ENCODE measurements at places on chromosomes 4 and X.

GRCh38 chrX:128365492-128365891 is 313.3 kb upstream of the ACTRT1 start:
- no peak for DNase-seq

- no peak for DNase-seq
Measured at GRCh38 chrX:132940727-132941327, 17.6 kb downstream of the HS6ST2 start.

DNA sequence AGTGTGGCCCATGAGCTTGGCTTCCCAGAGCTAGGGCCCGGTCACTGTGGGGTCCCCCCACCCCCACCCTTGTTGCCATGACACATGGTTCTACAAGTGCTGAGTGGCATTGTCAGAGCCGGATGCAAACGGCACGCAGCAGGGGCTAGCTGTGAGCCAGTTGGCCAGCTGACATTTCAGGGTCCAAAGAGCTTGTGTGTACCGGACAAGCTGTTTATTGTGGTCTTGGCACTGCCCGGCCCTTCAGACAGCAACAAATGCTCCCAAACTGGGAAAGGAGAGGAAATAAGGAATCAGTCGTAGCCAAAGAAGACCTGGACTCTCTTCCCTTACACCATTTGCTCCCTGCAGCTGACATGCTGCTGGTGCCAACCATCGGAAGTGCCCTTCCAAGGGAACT is 36.8 kb downstream of the TSC22D3 start:
- DNase-seq = no peak

- no peak for DNase-seq
Measured at GRCh38 chr4:89420507-89420906, 112.9 kb upstream of the GPRIN3 start.

DNA sequence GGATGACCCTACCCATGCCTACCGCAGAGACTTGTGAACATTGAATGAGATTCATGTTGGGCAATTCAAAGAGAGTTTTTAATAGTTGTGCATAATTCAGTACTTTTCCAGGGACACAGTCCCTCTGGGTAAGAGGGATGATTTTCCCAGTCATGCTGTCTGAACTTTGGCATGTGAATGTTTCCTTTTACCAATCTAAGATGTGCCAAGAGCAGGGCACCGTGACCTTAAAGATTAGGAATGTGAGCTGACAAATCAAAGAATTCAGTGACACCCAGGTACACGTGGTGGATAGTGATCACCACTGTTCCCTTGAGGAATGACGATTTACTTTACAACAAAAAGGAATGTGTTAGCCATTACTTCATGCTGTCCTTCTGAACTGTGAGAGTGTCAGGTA is 515.6 kb downstream of the PPARGC1A start:
- DNase-seq = no peak

GRCh38 chrX:373641-374471 is 12.9 kb downstream of the PPP2R3B start:
- DNase-seq = peak; percentile 9

GRCh38 chr4:85603437-85604336 is 128.7 kb downstream of the ARHGAP24 start:
- DNase-seq = no peak

- DNase-seq = no peak
Measured at GRCh38 chr4:102616636-102617035, 115.5 kb downstream of the NFKB1 start.

- no peak for DNase-seq
Measured at GRCh38 chr4:170465429-170465828, 375.7 kb upstream of the AADAT start.

DNA sequence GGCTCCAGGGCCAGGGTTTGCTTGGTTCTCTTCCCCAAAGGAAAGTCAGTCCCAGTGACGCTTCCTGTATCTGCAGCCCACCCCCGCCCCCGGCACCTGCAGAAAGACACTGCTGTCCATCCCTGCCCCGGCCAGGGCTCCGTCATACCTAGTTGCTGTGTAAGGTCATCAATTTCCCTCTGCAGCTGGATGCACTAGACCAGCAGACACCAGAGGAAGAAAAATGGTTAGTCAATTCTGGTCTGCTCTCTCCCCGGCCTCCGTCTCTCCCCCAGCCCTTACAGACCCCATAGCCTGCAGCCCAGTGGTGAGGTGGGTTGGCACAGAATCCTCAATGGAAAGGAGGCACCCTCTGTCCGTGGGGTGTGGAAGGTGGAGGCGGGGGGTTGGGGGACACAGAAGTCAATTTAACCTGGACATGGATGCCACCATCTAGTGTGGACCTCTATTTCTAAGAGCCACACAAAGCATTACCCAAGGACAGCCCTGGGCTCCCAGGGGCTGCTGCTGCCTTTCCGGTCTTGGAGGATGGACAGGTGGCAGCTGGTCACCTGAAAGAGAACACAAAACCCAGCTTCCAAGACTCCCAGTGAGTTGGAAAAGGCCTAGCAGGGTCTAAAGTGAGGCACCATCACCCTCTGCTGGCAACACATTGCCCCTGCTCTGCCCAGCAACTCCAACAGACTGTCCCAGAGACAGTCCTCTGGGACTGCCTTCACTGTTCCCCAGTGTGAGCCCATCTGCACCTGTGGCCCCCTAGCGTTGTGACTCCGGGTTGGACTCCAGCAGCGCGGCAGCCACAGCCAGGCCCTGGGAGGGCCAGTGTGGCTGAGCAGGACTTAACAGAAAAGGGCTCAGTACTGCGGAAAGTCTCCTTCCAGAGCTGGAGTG is 40.2 kb upstream of the NHSL2 start:
- no peak for DNase-seq

GRCh38 chrX:18291006-18291545 is 63.4 kb downstream of the SCML2 start:
- no peak for DNase-seq

GRCh38 chrX:78710171-78710570 is 37.3 kb upstream of the LPAR4 start:
- DNase-seq = no peak

DNA sequence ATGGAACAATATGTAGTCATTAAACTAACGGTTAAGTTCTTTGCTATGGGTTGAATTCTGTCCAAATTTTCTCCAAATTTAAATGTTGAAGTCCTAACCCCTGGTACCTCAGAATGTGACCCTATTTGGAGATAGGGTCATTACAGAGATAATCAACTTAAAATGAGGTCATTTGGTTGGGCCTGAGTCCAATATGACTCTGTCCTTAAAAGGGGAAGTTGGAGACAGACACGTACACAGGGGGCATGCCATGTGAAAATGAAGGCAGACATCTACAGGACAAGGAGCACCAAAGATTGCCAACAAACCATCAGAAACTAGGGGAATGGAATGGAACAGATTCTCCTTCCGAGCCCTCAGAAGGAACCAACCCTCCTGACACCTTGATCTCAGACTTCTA is 492.0 kb upstream of the FTHL17 start:
- DNase-seq = no peak

DNA sequence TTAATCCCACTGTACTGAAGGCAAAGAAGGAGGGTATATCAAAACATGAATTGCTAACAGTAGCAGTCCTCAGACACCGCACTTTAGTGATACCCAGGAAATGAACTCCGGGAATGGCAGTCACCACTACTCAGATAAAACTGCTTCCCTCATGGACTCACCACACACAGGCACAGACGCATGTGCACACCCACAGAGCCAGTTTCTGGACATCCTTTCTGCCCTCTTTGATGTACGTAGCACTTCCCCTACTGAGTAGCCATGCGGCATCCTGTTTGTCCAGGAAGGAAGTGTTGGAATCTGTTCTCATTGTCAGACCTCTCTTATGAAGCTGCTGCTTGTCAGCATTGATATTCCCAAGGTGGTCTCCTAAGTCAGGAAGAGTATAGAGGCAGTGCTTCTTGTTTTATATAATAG is 95.7 kb downstream of the DCLK2 start:
- DNase-seq = no peak

GRCh38 chrX:54891573-54891972 is 29.1 kb upstream of the TRO start:
- peak; percentile 8 for DNase-seq

DNA sequence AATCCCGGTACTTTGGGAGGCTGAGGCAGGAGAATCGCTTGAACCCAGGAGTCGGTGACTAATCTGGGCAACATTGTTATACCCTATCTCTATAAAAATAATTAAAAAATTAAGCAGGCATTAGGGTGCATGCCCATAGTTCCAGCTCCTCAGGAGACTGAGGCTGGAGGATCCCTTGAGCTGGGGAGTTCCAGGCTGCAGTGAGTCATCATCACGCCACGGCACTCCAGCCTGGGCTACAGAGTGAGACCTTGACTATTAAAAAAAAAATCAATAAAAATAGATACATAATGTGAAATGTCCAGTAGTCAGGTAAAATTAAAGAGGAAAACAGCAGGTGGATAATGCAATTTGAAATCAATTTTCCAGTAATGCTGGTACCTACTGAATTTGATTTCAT is 14.6 kb downstream of the ADGRL3 start:
- no peak for DNase-seq

DNA sequence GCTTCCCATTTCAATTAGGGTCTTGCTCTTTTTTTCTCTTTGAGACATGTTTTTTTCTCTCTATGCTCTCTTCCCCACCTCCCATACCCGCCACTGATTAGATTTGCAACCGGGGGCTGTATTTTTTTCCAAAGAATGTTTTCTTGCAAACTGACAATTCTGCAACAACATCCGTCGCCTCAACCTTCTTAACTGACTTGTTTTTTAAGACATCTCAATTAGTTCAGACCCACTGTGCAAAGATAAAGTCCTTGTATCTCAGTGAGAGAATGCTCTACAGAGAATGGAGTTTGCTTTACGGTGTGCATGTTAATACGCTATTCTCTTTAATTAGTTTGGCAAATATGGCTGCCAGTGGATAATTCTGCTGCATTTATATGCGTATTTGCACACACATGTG is 126.3 kb downstream of the UNC5C start:
- DNase-seq = no peak

DNA sequence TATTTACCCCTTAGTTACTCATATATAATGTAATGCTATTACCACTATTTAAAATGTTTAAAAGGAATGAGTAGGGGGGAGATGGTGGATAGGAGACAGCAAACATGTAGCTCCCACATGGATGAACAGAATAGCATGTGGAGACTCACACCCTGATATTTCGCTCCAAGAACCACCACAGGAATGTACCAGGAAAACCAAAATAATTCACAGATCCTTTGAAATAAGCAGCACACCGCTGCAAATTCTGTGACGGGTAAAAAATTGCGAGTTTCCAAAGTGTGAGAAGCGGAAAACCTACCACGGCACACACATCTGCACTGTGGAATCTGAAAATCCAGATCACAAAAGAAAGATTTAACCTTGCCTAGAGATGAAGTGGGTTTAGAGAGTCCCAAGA is 428.2 kb downstream of the TLL1 start:
- DNase-seq = no peak

- DNase-seq = no peak
Measured at GRCh38 chr4:79366422-79366821, 40.6 kb upstream of the NAA11 start.

GRCh38 chr4:118734491-118735205 is 49.5 kb downstream of the METTL14 start:
- DNase-seq = no peak

DNA sequence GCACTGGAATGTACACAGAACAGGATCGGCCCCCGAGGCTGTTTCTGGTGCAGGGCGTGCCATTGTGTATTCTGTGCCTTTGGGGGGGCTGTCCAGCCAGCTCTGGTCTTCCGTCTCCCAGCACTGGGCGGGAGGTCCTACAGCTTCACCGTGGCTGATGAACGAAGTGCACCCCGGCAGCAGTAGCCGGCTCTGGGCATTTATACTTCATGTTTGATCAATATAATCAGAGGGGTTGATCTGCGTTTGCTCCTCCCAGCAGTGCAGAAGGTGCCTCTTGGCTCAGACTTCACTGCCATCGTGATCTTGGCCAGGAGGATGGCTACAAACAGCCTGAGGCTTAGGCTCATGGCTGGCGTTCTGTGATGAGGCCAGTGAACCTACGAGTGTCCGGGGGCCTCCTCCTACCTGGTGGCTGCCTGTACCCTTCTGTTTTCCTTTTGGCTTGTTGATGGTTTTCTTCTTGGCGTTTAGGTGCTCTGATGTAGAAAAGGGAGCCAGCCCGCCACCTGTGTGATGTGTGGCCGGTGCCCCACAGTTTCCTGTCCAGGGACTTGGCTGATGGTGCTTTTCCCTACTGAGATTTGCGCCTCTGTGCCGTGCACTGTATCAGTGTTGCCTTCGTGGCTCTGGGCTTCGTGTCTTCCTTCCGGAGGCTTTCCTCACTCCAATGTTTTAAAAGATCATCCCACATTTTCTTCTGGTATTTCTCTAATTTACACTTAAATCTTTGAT is 31.2 kb upstream of the HGFAC start:
- no peak for DNase-seq

DNA sequence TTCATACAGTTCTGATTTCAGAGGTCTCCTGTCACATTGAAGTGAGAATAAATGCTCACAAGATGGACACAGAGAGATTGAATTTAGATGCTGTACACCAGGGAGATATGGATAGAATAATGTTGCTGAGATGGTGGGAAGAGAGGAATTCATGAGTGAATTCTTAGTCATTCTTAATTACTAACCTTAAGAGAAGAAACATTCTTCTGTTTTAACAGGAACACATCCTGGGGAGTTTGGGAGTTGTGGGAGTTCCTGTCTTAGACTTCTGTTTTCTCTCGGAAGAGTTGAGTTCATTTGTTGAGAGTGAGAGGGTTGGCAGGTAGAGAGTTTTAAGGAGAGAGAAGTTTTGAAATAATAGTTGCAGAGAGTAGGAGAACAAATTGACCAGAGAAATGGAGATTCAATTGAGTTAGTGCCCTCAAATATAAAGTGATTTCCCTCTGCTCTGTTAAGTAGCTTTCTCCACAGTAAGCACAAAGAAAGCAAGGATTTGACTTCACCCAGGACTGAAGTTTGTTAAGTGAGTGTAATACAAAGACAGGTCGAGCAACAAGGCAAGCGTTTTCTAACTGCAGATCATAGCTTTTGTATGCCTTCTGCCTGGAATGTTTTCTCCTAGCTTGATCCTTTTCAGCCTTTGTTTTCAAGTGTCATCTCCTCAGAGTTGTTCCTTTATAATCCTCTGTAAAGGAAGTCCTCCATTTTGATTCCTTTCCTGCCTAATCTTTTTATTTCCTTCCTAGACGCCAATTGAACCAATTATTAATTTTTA is 205.9 kb downstream of the RAPGEF2 start:
- DNase-seq = no peak

DNA sequence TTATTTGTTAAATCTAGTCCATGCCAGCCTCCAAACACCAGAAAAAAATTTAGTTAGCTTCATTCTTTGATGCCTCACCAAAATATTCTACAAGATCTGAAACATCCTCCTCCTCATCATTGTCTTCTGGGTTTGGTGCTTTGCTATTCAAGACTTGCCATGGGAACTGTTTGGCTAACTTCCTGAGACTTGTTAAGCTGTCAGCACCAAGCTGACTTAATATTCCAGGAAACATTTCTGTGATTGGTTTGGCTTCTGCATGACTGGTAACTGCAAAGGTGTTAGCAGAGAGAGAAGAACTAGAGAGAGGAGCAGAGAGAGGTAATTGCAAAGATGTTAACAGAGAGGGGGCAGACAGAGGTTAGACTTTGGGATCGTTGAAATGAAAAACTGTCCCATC is 101.3 kb downstream of the PALLD start:
- DNase-seq = no peak

GRCh38 chrX:18995221-18995620 is 11.3 kb upstream of the PHKA2 start:
- no peak for DNase-seq

GRCh38 chr4:147088146-147088545 is 142.5 kb upstream of the TTC29 start:
- no peak for DNase-seq
